Lung (tissue), 17 donors: ENCODE measurements at places on chromosomes 3 and 15. TPM values are rescaled to one million over a fixed set of nuclear protein-coding genes. Genes with fewer than 3 reads are reported as not detected.

DNA sequence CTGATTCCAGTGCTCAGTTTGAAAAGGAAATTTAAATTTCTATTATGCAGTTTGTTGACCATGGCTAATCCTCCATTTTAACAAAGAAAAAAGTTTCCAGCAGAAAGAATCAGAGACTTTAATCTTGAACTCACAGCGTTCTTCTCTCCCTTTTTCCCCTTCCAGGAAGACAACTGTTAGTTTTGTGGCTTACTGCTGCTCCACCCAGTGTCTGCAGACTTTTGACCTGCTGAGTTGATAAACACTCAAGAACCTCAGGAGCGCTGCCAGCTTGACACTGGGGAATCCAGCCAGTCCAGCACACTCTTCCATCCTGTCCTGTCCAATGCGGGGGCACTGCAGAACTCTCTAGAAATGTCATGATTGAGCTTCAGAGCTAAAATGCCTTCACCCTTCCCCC lies 134.6 kb downstream of the LRRC28 start:
- peak; percentile 65 for DNase-seq

DNA sequence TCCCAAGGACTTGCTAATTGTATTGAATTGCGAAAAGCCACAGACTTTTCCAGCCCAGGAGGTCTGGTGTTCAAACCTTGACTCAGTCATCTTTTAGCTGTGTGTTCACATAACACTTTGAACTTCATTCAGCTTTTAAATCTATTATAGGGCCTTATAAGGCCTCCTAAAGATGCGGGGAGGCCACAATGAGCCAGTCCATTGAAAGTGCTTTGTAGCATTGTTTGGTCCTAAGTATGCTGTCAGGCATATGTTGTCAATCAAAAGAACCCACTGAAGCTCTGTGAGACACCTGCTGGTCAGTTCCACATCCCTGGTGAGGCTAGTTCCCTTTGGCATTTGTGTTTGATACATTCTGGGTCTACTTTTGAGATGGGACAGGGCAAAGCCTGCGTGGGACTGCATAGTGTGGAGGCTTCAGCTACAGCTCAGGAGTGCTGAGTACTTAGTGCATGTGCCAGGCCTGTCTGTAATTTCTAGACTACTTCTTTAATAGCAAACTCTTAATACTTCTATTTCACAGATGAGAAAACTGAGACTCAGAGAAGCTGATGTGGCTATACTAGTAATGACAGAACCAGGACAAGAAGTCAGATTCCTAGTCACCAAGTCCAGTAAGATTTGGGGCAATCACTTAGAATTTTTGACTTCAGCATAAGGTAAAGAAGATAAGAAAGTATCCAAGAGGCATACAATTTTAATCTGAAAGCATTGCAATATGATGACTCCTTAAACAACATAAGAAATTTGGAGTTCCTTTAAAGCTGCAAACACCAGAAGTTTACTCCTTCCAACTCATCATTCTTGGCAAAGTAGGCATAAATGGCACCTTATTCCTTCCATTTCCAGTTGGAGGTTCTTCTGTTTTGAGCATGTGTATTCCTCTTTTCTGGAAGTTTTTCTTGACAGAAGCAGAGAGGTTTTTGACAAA lies 213.0 kb downstream of the PDCD6IP start:
- DNase-seq = no peak

DNA sequence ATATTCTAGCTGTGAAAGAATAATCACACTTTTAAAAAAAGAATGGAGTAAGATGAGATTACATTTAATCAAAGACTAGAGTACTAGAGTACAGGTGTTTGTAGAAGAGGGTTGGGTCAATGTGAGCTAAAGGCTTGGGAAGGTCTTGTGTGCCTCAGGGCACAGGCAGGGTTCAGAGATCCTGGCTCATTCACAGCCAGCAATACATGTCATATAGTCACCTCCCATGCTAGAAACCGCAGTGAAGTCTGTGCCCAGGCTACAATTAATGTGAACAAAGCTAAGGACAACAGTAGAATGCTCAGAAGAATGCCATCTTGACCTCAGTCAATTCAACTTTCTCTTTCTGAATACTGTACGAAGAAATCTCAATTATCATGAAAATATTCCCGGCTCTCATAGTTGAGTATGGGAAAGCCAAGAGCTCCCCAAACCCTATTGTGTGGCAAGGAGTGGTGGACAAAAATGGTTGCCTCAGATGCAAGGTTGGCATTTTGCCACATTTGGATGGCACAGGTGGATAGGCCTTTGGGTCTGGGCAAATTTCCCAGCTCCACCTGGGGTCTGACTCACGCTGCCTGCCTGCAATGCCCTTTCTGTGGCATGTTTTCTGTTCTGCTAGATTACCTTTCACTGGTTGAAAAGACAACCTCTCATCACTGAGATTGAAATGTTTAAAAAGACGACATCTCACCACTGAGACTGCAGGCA lies 70.2 kb downstream of the NMD3 start:
- no peak for DNase-seq

DNA sequence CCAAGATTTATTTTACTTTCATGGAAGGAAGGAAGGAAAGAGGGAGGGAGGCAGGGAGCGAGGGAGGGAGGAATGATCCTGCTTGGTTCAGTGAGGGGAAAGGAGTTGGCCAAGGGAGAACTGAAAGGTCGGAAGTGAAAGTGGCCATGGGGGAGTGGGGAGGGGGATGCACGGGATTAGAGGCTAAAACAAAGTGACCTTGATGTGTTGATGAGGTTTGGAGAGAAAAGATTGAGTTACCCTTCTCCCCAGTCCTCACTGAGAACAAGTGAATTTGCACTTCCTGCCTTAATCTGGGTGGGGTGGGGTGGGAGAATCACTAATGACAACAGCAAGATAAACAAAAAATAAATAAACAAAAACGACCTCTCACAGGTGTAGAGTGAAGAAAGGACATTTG lies 212.0 kb upstream of the TLE3 start:
- no peak for DNase-seq

- no peak for DNase-seq
These were observed 60.3 kb upstream of the UBE2Q2 start for GRCh38 chr15:75782926-75783325.

DNA sequence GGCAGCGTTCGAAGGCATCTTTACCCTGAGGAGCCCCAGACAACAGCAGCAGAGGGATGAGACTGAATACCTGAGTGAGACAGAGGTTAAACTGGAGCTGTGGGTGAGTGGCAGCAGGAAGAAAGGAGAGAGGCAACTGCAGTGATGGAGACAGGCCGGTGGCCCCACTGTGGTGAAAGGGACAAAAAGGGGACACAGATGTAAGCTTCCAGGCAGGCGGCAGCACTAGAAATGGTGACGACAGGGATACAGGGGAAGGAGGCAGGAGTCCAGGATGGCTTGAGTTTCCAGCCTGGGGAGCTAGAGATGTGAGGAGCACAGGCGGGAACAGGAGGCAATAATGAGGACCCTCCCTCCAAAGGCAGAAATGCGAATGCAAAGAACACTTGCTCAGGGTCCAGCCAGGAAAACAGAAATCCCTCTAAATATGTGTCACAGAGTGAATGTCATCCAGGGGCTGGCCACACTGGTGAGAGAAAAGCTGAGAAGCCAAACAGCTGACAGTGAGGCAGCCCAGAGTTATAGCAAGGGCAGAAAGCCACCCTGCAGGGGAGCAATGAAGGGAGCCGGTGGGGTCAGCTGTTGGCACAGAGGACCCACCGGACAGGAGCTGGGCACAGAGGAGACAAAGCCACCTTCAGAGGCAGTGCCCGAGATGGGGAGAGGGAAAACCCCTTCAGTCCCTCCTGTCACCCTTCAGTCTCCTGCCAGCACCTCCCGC lies 70.1 kb downstream of the TBC1D2B start:
- DNase-seq = peak; percentile 56

DNA sequence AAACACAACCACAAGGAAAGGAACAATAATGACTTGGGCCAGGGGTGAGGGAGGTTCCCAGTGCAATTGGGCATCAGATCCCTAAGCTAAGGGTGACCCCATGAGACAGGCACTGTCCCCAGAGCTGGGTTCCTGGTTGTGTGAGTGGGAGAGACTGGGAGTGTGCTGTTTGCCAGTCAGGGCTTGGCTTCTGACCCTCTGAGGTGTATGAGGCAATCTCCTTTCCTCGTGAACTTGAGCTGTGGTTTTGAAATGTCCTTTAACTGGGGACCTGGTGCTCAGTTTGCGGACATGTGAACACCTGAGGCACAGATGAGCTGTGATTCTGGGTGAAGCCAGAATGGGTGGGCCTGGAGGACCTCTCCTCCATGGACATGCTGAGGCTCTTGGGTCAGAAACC lies 58.5 kb upstream of the PLXNA1 start:
- no peak for DNase-seq

GRCh38 chr15:31371520-31372240 lies 45.0 kb downstream of the KLF13 start:
- DNase-seq = no peak

GRCh38 chr3:35789042-35789831 lies 149.9 kb downstream of the ARPP21 start:
- no peak for DNase-seq

DNA sequence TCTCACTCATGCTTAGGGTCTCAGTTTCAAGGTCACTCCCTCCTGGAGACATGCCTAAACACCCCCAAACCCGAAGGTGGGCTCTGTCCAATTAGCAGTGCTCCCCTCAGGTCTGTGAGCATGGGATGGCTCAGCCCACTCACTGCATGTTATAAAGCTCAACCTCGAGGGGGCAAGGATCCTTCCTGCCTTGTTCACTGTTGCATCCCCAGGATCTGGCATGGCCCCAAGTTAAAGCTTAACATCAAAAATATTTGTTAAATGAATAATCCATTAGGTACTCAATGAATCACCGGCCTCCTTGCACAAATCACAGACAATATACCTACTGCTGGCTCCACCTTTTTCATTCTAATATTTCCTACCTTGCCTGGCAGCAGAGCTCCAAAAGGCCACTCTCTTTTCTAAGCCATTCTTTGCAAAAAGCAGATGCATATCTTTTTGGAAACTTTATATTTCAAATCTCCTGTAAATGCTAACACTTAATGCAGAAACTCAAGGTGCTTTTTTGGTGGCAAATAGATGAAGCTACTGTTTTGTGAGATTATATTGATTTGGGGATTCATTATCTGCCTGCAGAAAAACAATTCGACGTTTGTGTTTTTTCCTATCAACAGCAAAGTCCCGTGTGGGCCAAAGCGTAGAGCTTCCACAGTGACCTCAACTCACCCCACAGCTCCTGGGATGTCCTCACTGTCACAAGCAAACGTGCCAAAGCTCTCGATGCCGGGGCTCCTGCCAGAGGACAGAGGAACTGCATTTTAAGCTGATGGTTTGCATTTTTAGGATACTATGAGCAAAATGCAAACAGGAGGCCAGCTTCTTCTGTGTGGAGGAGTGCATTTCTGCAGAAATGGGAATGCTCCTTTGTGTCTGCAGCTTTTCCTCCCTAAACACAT lies 35.4 kb downstream of the PCOLCE2 start:
- peak; percentile 54 for DNase-seq

GRCh38 chr3:148737104-148737530 lies 39.4 kb downstream of the AGTR1 start:
- DNase-seq = no peak

DNA sequence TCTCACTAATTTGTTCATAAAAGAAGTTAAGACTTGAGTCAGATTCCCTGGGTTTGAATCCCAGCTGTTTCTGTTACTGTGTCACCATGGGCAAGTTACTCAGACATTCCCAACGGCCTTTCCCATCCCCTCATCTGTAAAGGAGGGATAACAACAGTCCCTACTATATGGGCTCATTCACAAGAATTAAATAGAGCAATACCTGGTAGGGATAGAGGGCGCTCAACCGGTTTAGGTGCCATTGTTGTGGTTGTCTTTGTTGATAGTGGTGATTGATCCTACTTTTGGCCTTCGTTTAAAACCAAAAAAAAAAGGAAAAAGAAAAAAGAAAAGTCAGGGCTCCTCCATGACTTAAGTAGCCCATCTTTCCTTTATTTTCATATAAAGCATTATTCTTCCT lies 563.1 kb downstream of the GRM7 start:
- no peak for DNase-seq

- no peak for DNase-seq
These were observed 32.1 kb upstream of the TNFAIP8L3 start for GRCh38 chr15:51126842-51127241.

DNA sequence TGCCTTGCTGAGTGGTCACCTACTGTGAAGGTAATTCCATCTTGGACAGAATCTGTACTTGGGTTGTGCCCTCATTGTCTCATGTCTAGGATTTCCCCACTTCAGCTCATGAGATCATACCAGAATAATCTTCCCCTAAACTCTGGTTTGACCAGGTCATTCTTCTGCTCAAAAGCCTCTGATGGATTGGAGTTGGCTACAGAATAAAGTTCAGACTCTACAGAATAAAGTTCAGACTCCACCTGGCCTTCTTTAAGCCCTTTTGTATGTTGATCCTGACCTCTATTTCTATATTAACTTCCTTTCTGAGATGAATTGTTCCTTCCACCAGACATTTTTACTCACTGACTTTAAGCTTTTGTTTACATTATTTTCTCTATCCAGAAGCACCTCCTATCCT lies 6.4 kb upstream of the GLCE start:
- no peak for DNase-seq

DNA sequence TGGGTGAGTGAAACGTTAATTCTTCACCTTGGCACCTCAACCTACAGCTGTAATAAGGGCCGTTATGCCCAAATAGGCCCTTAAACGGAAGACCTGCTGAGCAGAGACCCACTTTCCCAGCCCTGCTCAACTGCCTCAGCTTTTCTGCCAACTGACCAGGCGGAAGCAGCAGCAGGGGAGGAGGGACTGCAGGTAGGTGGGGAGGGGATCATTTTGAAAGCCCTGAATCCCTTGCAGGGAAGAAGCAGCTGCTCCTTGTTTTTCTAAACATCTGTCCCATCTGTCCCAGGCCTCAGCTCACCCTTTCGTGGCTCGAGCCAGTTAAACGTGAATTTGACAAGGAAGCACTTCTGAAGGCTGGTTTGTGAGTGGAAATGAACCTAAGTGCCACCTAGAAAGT lies 978 bp upstream of the CMC1 start:
- no peak for DNase-seq

- DNase-seq = no peak
These were observed 64.6 kb upstream of the PRR23C start for GRCh38 chr3:139109271-139109670.

DNA sequence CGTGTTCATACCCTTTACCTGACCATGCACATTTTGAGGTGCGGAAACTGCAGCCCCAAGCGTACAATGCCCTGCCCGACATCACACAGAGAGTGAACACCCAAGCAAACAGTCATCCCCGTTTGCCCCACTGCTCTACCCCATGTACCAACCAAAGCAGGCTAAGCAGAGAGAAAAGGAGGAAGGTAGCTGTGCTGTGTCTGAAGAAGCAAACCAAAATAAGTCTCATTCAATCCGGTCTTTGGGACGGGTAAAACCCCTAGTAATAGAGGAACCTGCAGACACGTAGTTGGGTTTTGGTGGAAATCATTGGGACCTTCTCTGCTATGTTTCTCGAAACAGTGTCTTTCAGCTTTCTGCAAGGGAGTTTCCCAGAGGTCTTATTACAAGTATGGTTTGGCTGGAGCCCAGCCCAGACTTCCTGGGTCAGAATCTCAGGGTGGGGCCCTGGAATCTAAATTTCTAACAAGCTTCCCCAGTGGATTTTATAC lies 164.6 kb upstream of the HES1 start:
- DNase-seq = peak; percentile 34

MGA gene
- total RNA-seq = 86.2 TPM

NDN gene
- 107 TPM for total RNA-seq

CD86 gene
- total RNA-seq = 11.5 TPM
